ENCODE measurements at places on chromosomes 1 and 21. TPM values are rescaled to one million over a fixed set of nuclear protein-coding genes. Genes with fewer than 3 reads are reported as not detected.

HMCN1 gene
- 91.4 TPM for total RNA-seq

ADAMTS4 gene
- total RNA-seq: 1.2 TPM

ADAMTS5 gene
- total RNA-seq: 65.0 TPM

ALX3 gene
- total RNA-seq: not detected

C1orf226 gene
- total RNA-seq: 2.7 TPM

SPRR3 gene
- total RNA-seq: not detected

ERG gene
- 11.0 TPM for total RNA-seq

RCC2 gene
- total RNA-seq: 104 TPM

Data from osteocyte (in vitro differentiated cells).